Muscle of back (tissue), 13 donors: ENCODE measurements at places on chromosomes 2 and 18.

GRCh38 chr2:27191070-27191829, 20.6 kb upstream of the ATRAID start:
- DNase-seq = peak; percentile 71

- DNase-seq = no peak
Observed at GRCh38 chr18:21053127-21053526, 58.5 kb downstream of the ROCK1 start.

DNA sequence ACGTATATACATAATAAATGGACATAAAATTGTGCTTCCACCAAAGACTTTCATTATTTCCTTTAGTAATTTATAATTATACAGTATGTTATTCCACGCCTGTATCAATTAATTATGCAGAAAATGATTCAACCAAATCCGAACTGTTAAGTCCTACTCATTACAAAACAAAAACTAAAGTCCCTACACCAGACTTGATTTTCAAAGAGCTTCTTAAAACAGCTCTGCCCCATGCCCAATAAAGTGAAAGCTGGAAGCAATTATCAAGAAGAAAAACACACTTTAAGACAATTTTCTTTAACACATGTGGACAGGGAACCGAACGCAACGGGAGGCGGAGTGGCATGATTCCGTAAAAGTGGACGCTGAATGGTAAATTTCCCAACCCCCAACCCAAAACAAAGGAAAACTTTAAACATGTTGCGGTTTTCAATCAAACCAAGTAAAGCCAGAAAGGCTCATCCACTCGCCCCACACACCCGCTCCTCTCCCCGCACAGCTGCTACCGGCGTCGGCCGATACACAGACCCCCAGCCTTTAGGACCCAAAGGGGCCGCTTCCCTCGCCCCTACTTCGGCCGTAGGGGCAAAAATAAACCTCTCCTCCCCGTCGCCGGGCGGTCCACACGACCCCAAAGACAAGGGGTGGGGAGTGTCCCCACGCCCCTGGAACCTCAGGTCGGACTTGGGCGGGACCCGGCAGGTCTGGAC, 705 bp downstream of the YES1 start:
- DNase-seq = no peak

DNA sequence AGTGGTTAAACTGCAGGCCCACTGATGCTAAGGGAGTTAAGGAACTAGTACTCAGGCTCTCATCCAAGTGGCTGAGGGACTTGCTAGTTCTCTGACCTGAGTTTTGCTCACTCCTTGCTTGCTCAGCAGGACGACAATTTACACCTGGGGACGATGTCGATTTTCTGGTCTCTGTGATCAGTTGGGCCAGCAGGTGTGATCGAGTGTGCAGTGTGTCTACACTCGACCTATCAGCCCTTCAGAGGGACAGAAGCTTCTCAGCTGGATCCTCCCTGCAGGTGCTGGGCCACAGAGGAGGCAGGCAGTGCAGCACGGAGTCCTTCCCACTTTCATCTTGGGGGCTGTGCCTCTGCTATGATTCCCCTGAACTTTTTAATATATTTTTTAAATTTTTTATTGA, 71.5 kb downstream of the KCNS3 start:
- DNase-seq = no peak

- no peak for DNase-seq
Observed at GRCh38 chr2:178954049-178954448, 95.9 kb downstream of the CCDC141 start.

DNA sequence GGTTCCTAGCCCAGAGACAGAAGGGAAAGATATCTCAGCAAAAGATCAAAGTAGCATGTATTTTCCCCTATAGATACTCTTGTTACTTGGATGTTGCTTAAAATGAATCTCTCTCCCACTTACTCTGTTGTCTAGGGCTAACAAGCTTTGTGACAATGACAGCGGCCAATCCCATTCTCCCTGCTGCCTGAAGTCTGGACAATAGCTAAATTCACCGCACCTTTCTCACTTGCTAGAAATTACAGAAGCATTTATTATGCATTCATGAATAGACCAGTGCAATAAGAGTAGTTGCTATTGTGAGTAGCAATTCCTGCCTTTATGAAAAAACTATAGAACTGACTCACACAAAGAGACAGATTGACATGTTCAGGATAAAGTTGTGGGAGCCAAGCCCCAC, 42.2 kb upstream of the ZC3H15 start:
- DNase-seq = no peak

- no peak for DNase-seq
Observed at GRCh38 chr18:48800466-48800865, 150.3 kb downstream of the SMAD7 start.

- no peak for DNase-seq
Observed at GRCh38 chr2:157990173-157990572, 111.5 kb upstream of the UPP2 start.
